MV-4-11 (cell line): ENCODE measurements at places on chromosomes 11 and 22.

DNA sequence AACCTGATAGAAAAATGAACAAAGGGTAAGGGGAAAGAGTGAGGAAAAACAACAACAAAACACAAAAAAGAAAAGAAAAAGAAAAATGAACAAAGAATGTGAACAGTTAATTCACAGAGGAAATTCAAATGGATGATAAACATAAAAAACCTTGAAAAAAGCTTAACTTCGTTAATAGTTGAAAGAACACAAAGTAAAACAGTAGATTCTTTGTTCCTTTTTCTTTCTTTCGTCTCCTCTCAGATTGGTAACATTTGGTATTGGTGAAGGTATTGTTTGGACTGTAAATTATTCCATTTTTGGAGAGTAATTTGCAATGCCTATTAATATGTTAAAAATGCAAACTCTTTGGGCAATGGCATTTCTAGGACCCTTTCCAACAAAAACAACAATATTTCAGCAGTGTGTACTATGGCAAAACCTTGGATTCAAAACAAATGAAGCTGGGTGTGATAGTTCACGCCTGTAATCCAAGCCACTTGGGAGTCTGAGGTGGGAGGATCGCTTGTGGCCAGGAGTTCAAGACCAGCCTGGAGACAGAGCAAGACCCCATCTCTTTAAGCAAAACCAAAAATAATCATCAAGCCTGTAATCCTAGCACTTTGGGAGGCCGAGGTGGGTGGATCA lies 3.3 kb upstream of the BACE1 start:
- DNase-seq = no peak

- no peak for DNase-seq
Measured at GRCh38 chr11:33989461-33989860, 62.1 kb upstream of the CAPRIN1 start.

DNA sequence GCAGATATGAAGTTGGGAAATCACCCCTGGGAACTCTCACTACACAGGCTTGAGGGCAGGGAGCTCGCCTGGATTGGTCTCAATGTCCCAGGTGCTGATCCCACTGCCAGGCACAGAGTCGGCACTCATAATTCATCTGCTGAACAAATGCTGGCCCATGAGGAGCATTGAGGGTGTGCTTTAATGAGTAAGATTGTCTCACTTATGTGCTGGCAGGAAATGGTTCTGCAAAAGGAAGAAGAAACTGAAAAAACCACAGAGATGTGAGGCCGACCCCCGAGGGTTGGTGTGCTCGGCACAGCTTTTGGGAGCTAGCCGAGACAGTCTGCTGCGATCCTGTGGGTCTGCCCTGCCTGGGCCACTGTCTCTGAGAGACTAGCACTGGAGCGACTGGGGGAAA lies 9.4 kb downstream of the PLAAT2 start:
- peak; percentile 47 for DNase-seq

DNA sequence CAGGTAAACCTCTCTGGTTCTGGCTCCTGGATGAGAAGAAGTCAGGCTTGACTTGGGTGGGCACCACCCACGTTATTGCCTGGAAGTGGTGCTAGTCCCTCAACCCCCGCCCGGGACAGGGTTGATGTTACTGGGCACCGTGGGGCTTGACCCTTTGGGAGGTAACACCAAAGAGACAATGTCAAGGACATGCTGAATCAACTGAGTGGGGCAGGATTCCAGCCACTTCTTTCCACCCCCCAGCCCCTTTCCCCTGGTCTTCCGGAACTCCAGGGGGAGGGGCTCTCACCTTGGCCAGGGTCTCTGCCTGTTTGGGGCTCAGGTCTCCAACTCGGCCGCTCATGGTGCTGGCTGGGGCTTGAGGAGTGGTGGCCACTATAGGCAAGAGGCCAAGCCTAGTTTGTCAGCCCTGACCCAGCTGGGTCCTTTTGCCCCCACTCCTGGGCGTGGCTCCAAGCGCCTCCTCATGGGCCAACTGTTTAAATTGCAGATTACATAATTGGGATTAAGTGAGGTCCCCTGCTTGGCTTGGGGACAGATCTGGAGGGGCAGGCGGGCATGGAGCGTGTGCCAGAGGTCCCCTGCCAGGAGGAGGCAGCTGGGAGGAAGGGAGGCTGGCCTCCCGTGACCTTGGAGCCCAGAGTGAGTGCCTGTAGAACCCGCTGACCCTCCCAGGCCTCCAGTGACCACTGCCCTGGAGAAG lies at the start of gene SEC14L3:
Gene SEC14L3 (minus strand): TSS at position 402 of the 703 bp plus-strand sequence. CDS start 59 bp downstream, at position 343.
- DNase-seq = no peak

GRCh38 chr11:115169251-115169650 lies 335.0 kb downstream of the CADM1 start:
- DNase-seq = no peak

DNA sequence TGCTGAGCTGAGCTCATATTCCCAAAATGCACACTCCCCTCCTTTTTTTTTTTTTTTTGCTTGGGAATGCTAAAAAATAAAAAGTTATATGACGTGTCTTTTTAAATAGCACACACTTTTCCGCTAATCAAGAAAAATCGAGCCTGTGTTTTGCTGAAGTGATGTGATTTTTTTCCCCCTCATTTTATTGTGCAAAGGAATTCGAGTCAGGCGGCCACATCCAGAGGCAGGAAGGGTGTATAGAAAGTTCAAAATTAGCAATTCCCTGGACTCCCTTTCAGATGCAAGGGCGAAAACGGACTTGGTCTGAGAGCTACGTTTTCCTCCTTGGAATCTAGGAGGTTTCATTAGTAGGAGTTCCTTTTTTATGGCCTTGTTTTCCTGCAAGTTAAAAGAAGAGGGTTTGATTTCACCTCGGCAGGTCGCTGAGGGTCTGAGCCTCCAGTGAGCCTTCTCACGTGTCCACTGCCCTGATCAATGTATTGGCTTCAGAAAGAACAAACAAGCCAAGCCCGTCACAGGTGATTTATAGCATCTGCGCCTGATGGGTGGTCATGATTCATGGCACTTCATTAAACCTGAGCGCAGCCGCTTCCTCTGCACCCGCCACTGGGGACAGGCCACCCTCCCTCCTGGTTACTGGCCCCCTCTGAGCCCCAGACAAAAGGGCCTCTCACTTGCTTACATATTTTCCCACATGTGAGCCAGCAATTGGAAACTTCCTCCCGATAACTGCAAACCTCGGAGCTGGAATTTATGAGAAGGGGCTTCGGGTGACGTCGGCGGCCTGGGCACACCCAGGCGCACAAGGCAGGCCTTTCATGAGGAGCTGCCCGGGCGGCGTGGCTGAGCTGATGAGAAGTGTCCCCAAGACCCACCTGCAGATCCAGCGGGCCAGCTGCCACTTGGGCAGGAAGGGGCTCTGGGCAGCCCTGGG lies 64.4 kb upstream of the LINC01488 start:
- DNase-seq = no peak

GRCh38 chr11:125167954-125168835 lies 3.6 kb downstream of the PKNOX2 start:
- peak; percentile 63 for DNase-seq

GRCh38 chr11:70836071-70836470 lies 416.3 kb downstream of the SHANK2 start:
- no peak for DNase-seq

- DNase-seq = no peak
Measured at GRCh38 chr11:72078477-72078876, 1.9 kb downstream of the NUMA1 start.

GRCh38 chr11:1997755-1998154 lies at the start of gene H19:
TSS of gene H19 (minus strand) at chr11:1997842.
- DNase-seq = no peak

GRCh38 chr22:23302171-23303002 lies 122.1 kb downstream of the BCR start:
- no peak for DNase-seq
